Pulmonary artery endothelial cell (primary cell): ENCODE measurements at places on chromosomes 2 and 18.

- no peak for DNase-seq
Observed at GRCh38 chr18:41324020-41324791, 630.8 kb upstream of the PIK3C3 start.

GRCh38 chr2:69380072-69380917, 6.7 kb downstream of the GFPT1 start:
- no peak for DNase-seq

- no peak for DNase-seq
Observed at GRCh38 chr2:9532421-9532820, 23.2 kb downstream of the ADAM17 start.

DNA sequence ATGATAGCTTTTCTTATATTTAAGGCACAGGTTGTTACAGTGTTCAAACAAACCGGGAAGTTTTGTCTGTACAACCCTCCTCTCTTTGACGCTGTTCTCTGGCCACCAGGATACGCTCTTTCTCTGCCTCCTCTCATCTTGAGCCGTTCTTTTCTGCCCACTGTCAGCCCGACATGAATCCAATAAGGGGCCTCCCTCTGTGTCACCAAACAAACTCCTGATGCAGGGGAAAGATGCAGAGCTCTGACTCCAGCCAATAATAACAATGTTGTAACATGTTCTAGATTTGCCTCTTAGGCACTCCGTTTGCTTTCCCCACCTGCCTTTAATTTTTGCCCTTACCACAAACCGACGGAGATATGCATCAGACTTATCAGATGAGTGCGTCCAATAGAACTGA, 449.3 kb downstream of the SLC4A3 start:
- DNase-seq = no peak

DNA sequence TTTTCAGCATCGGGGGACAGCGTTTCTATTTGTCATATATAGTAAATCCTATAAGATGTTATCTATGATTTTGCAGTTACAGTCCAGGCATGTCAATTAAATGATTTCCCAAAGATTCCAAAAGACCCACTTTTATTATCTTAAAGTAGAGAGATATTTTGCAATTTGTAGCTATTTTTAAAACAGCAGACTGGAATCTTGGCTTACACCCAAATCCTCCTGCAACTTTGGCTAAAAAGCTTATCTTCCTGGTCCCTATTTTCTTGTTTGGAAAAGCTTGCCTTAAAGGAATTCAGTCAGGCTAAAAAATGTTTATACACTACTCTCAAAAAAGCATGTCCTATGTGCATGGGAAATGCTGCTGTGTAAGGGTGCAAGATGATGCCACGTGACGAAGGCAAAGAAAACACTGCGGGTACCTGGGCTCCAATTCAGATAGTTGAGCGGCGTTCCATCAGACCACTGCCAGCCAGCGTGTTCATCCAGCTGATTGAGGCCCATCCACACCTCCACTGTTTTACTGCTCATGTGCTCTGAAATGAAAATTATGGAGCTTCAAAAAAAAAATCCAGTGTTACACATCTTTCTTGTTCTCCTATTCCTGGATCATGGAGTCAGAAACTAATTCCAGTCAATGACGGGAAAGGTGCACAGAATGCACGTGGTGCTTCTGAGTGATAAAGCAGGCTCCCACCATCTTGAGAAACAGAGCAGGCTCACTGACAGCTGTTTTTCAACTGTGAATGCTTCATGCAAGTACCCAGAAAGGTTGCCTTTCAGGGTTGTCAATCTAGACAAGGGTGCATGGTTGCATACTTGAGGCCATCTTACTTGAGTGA, 33.8 kb downstream of the PLA2R1 start:
- no peak for DNase-seq

DNA sequence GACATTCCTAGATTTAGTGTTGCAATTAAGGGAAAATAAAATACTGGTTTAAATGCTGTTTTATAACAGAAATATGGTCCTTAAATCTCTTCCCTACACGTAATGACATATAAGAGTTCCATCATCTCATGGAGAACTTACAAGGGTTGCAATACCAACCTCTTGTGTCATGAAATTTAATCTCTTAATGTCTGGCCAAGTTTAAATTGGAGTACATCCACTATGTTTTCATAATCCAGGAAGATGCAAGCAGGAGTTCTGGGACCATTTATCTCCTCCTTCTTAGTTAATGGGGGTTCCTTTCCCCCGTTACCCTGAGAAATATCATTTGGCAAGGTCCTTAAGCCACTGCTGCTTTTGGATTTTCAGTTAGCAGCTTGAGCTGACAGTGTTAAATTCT, 126.0 kb upstream of the ACVR2A start:
- DNase-seq = no peak

DNA sequence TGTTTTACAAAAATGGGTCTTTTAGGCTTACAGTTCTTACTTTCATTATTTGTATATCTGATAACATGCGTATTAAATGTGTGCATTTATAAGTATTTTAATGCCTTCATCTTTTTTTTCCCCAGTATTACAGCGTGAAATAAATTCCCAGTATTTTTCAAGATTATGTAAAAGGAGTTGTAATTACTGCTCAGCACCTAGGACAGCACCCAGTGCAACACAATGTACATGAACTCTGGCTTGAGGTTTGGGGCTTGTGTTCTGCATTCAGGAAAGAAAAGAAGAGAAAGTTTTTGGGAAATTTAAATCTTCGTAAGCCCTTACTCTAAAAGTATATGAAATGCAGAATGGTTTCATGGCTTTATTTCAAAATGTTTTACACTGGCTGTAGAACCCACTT, 16.7 kb downstream of the ZNF638 start:
- DNase-seq = no peak

GRCh38 chr2:55621802-55622201, 4.4 kb upstream of the PPP4R3B start:
- DNase-seq = no peak

- DNase-seq = no peak
Observed at GRCh38 chr2:67904966-67905365, 157.8 kb downstream of the C1D start.

DNA sequence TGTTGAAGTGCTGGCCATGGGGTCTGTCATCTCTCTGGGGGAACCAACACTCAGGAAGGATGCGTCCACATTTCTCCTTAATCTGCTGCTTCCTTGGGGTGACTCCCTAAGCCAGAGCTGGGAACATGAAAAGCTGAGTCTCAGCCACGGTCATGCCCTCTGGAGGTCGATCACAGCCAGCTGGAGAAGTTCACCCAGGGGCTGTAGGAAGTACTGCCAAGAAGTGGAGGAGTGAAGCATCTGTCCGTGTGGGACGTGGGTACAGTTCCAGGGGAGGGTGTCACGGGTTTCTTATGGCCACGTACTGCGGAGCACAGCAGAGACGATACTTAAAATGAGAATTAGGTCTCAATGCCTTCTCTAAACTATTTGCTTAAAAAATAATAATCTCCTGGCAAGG, 42.4 kb upstream of the IGFBP2 start:
- no peak for DNase-seq

- no peak for DNase-seq
Observed at GRCh38 chr18:75141166-75141565, 67.8 kb downstream of the PTGR3 start.

DNA sequence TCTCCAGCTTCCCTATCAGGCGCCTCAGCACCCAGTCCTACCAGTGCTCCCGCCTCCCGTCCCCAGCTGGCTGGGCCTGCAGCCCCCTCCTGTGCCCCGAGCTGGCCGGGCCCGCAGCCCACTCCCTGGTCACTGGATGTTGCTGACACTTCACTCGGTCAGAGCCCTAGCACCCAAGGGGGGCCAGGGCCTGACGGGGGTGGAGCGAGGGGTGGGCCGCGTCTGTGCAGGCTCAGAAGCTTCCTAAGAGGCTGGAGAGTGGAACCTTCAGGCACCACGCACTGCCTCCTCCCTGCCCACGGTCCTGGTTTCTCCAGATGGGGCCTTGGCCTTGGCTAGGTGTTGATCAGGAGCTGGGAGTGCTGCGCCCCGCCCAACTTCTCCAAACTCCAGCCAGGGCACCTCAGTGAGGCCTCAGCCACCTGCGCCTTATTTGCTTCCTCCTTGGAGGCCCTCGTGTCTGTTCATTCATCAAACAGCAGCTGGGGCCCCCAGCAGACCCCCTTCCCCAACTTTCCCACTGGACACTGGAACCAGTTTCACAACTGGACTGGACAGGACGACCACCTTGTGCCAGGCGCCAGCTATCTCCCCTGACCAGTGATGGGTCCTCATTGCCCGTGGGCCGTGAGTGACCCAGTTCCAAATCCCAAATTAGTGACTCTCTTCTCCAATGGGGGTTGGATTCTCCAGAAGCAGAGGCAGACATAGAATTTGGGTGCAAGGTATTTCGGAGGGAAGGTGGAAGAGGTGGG, 16.7 kb downstream of the CAPN10 start:
- DNase-seq = no peak
